ENCODE measurements at places on chromosomes 5 and 9. TPM values are rescaled to one million over a fixed set of nuclear protein-coding genes. Genes with fewer than 3 reads are reported as not detected.

Gene FCN2
- not detected for total RNA-seq

Gene PDLIM4
- total RNA-seq = 33.7 TPM

Gene PCDHGC3
- 20.2 TPM for total RNA-seq

Gene SLC45A2
- total RNA-seq = not detected

Gene PDE8B
- not detected for total RNA-seq

Gene UGT3A1
- total RNA-seq = 1.4 TPM

Gene SLC46A2
- not detected for total RNA-seq

Gene ANKRD31
- total RNA-seq = under 0.01 TPM

Gene ZFP2
- total RNA-seq = 1.5 TPM

Gene KIF4B
- total RNA-seq = not detected

Gene PRDM9
- under 0.01 TPM for total RNA-seq

Gene COL15A1
- total RNA-seq = not detected

Gene RASGEF1C
- total RNA-seq = not detected

Gene FOXD4L6
- not detected for total RNA-seq

Gene NUTM2G
- not detected for total RNA-seq

Gene CER1
- total RNA-seq = not detected

Gene SLC1A1
- total RNA-seq = 8.2 TPM

Gene PITX1
- total RNA-seq = 87.6 TPM

Gene SPOCK1
- 2.6 TPM for total RNA-seq

Gene TTC16
- total RNA-seq = not detected

Gene APBA1
- under 0.01 TPM for total RNA-seq

Gene SOWAHA
- 0.24 TPM for total RNA-seq

Gene C9orf153
- total RNA-seq = 0.48 TPM

Gene TMEM171
- total RNA-seq = 2.2 TPM

Gene TEK
- under 0.01 TPM for total RNA-seq

Gene RAB3C
- not detected for total RNA-seq

Gene LIFR
- total RNA-seq = 5.8 TPM

Gene PAEP
- not detected for total RNA-seq

Gene OR1Q1
- not detected for total RNA-seq

Gene BTNL3
- not detected for total RNA-seq

Gene PCDHA1
- total RNA-seq = not detected

Gene TRIM41
- 5.8 TPM for total RNA-seq

Gene CHSY3
- 1.4 TPM for total RNA-seq

Gene PCDHGB7
- total RNA-seq = 3.4 TPM

Gene ANKRD34B
- total RNA-seq = 0.96 TPM

Gene SCGB3A2
- total RNA-seq = not detected

Gene FST
- 176 TPM for total RNA-seq

Gene DMRTA1
- 3.4 TPM for total RNA-seq

Gene C9orf50
- total RNA-seq = not detected

Gene TMC1
- total RNA-seq = not detected

Gene AJM1
- 1.7 TPM for total RNA-seq

Gene HNRNPK
- 611 TPM for total RNA-seq

Gene GABRA1
- not detected for total RNA-seq

Gene RCL1
- total RNA-seq = 17.8 TPM

Gene ATP10B
- 0.96 TPM for total RNA-seq

Gene FOXD4L5
- 0.24 TPM for total RNA-seq

Gene SEMA5A
- total RNA-seq = 0.72 TPM

Gene AIF1L
- total RNA-seq = 63.4 TPM

Gene ACER2
- 7.7 TPM for total RNA-seq

Gene CMYA5
- 0.21 TPM for total RNA-seq

Gene IFNB1
- total RNA-seq = not detected

Gene OTP
- not detected for total RNA-seq

Gene HACD4
- total RNA-seq = 5.3 TPM

All from tracheal epithelial cell (primary cell).